Uterus (tissue), 4 donors: ENCODE measurements at places on chromosomes 1 and 21. TPM values are rescaled to one million over a fixed set of nuclear protein-coding genes. Genes with fewer than 3 reads are reported as not detected.
A peak's percentile ranks its signal among the peaks of the same experiment; 100 is the strongest.

DNA sequence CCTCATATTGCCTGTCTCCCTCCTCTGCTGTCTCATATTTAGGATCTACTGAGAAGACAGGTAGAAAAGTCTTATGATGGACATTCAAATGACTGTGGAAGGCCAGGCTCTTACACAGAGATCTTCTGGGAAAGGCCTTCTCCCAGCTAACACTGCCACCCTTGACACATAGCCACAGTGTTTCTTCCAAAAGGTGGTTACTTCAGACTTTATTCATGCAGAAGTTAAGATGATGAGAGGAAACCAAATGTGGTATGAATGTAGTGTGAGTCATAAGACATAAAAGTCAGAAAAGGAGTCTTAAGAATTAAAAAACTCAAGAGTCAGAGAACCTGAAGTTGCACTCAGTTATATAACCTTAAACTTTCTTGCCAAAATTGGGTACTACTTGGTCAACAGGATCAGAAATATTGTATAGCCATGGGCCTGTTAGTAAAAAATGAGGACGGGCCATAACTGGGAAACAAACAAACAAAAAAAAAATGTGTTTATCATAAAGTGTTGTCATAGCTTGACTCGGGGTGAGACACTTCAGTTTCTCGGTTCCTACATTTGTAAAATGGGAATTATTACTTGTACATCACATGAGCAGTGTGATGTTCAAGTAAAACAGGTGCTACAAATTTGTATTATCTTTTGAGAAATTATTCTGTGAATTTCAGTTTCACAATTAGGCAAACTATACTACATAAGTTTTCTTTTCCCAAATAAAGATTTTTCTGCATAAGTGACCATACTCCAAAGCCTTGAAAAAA, 1.2 kb upstream of the DENND1B start:
- no peak for DNase-seq
- H3K27ac ChIP-seq = peak overlapping the region; percentile 91
- no peaks in the 10 kb centered on the region for H3K36me3 ChIP-seq
- H3K4me3 ChIP-seq = no peak overlapping the region
- H3K27me3 ChIP-seq = no peaks in the 10 kb centered on the region

GRCh38 chr1:32100807-32101708, 6.8 kb upstream of the KPNA6 start:
- no peak overlapping the region for H3K4me3 ChIP-seq
- DNase-seq = no peak
- H3K27ac ChIP-seq = no peak overlapping the region
- H3K36me3 ChIP-seq = no peaks in the 10 kb centered on the region
- no peaks in the 10 kb centered on the region for H3K4me1 ChIP-seq

GRCh38 chr1:22159891-22160290, 17.0 kb upstream of the WNT4 start:
- H3K27me3 ChIP-seq = no peaks in the 10 kb centered on the region
- no peak for DNase-seq

CCDC28B gene
- total RNA-seq = 7.4 TPM

GRCh38 chr21:31176080-31176551, 137.8 kb upstream of the KRTAP19-8 start:
- no peaks in the 10 kb centered on the region for H3K36me3 ChIP-seq
- DNase-seq = no peak
- no peaks in the 10 kb centered on the region for H3K4me1 ChIP-seq
- no peak overlapping the region for H3K4me3 ChIP-seq

TMEM269 gene
- total RNA-seq = not detected

GRCh38 chr1:18597160-18598042, 33.2 kb upstream of the PAX7 start:
- H3K4me3 ChIP-seq = no peak overlapping the region
- H3K4me1 ChIP-seq = no peaks in the 10 kb centered on the region
- H3K36me3 ChIP-seq = no peaks in the 10 kb centered on the region
- no peak overlapping the region for H3K27ac ChIP-seq
- no peaks in the 10 kb centered on the region for H3K27me3 ChIP-seq
- no peak for DNase-seq

LCE1C gene
- total RNA-seq = not detected

HRNR gene
- total RNA-seq = not detected

OR2G6 gene
- not detected for total RNA-seq

DNA sequence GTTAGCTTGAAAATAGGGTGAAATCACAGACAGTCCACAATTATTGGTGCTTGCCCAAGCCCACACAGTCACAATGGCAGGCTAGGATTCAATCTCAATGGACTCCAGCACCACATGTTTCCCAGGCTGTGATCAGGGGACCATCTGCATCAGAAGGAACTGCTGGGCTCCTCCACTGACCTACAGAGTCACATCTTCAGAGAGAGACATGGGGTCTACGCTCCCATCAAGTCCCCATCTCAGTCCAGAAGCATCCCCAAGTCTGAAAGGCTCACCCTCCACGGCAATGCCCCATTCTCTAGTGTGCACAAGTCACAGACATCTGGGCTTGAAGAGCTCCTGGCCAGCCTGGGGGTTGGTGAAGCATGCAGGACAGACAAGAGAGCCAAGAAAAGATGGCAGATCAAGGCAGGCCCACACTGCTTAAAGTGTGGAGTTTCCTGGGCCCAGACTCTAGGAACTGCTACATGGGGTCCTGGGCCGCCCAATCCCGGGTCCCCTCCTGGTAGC, 262.5 kb downstream of the NPHP4 start:
- no peaks in the 10 kb centered on the region for H3K4me1 ChIP-seq
- no peaks in the 10 kb centered on the region for H3K27me3 ChIP-seq
- no peak overlapping the region for H3K27ac ChIP-seq

TNFSF18 gene
- not detected for total RNA-seq

- H3K36me3 ChIP-seq = no peaks in the 10 kb centered on the region
- DNase-seq = no peak
- no peaks in the 10 kb centered on the region for H3K27me3 ChIP-seq
- no peak overlapping the region for H3K4me3 ChIP-seq
Observed at GRCh38 chr1:154466921-154467417, 35.0 kb upstream of the TDRD10 start.
